Activated CD4-positive, alpha-beta T cell treated with anti-CD3 and anti-CD28 coated beads, Interleukin-2, amount 50 U/mL, for 1 hour (primary cell): ENCODE measurements at places on chromosomes 7 and 10.

GRCh38 chr10:94451883-94452519 is 49.7 kb downstream of the TBC1D12 start:
- no peak for DNase-seq

- no peak for DNase-seq
Measured at GRCh38 chr10:69421611-69422308, 5.0 kb upstream of the TACR2 start.

DNA sequence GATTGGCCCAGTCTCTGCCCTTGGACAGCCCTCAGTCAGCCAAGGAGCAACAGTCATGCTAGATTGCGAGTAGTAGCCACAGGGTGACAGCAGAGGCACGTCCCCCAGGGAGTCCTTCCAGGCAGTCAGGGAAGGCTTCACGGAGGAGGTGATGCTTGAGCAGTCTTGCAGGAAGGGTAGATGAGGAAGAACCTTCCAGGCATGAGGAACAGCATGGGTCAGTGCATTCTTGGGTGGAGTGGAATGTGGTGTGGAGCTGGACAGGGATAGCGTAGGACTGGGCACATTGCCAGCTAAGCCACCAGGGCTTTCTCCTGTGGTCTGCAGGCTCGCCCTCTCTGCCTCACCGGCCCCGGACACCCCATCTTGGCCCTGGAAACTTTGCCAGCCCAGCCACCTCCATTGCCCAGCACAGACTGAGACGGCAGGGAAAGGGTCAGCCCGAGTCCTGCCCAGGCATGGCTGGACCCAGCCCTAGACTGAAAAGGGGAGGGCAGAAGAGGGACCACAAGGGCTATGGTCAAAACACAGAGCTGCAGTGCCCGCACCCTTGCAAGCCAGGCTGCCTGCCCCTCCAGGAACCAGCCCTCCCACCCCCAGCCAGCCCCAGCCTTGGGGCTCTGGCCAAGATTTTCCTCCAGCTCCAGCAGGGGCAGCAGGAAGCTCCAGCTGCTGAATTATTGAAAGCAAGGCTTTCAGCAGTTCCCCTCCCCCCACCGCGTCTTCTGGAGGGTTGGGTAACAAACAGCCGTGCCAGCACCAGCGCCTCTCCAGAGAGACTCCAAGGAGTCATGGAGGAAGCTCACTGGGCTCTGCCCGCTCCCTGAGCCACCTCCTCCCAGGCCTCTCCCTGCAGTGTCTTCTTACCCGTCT is 18.7 kb downstream of the SRRM3 start:
- DNase-seq = no peak

GRCh38 chr10:47404446-47404845 is 20.4 kb upstream of the ZNF488 start:
- no peak for DNase-seq
